SJCRH30 (cell line): ENCODE measurements at places on chromosomes 7 and 10.

DNA sequence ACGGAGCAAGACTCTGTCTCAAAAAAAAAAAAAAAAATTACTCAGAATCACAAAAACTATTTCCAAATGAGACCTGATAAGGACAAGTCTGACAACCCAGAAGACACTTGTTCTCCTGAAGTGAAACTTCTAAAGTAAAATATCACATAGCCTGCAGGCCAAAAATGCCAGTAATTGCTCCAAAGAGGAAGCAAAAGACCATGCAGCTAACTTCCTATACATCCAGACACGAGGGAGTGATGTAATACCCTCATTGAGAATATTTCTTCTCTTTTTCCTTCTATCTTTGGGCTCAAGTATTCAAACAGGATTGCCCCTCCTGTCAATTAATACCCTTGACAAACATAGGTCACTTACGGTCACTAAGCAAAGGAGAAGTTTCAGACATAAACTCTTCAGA is 31.2 kb downstream of the ARMH3 start:
- DNase-seq = no peak

- DNase-seq = no peak
Measured at GRCh38 chr7:23212841-23213240, 31.0 kb downstream of the NUP42 start.

DNA sequence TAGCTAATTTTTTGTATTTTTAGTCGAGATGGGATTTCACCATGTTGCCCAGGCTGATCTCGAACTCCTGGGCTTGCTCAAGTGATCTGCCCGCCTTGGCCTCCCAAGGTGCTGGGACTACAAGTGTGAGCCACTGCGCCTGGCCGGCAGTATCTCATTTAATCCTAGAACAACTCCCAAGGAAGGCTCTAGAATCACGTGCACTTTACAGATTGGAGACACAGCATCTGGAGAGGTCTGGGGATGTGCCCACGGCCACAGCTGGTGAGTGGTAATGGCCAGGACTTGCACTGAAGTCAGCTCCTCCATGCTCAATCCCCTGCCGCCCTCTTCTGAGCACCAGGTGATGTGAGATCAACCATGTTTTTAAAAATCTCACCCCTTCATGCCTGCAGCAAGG is 43.1 kb downstream of the CARD11 start:
- no peak for DNase-seq

- no peak for DNase-seq
Measured at GRCh38 chr7:104777301-104777800, 236.7 kb upstream of the KMT2E start.

DNA sequence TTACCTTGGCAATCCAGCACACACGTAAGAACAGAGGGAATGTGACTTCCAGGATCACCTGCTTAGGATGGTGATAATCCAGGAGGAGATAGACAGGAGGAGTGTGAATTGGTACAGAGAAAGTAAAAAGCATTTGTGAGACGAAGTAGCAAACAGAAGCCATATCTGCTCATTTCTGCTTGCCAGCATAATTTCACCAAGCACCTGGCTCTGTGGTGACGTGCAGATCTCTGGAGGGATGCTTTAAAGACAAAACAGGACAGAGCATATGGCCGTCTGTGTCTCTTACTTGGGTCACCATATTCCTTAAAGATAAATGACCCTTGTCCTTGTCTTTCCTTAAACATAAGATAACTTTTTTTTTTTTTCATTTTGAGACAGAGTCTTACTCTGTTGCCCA is 90.2 kb upstream of the ARHGAP21 start:
- no peak for DNase-seq

GRCh38 chr10:93745408-93746065 is 12.2 kb upstream of the LGI1 start:
- peak; percentile 60 for DNase-seq
